Trophoblast cell (in vitro differentiated cells and primary cell): ENCODE measurements at places on chromosomes 1 and 21.

DNA sequence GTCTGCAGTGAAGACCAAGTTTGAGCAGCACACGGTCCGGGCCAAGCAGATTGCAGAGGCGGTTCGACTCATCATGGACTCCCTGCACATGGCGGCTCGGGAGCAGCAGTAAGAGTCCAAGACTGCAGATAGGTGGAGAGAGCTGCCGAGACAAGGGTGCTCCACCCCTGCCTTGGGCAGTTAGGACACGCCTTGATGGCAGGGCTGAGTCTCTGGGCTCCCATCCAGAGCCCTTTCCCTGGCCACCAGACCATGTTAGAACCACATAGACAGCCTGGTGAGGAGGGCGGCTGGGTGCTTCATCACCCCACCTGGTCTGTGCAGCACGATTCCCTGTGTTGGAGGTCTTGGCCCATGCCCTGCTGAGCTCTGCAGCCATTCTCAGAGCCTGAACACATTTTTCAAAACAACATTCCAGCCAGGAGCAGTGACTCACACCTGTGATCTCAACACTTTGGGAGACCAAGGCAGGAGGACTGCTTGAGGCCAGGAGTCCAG lies 17.3 kb upstream of the MIIP start:
- DNase-seq = peak; percentile 98

DNA sequence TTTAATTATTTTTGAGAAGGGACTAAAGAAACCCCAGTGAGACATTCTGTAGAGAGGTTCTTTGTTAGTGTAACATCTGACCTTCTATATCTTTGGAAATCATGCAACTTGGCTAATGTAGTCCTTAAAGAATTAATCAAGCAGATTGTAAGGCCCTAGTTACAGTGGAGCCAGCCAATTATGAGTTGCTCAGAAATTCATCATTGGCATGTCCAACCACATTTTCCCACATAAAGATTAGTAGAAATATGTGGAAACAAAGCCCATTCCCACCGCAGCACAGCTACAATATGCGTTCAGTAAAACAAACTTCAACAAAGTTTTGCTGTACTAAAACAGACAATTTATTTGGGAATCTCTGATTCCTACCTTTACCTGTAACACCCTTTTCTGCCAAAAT lies 27.8 kb downstream of the WNT2B start:
- DNase-seq = no peak

GRCh38 chr21:33374080-33374449 lies 29.1 kb upstream of the IFNGR2 start:
- DNase-seq = no peak

GRCh38 chr21:42047821-42048613 lies 23.1 kb upstream of the UMODL1 start:
- DNase-seq = no peak

DNA sequence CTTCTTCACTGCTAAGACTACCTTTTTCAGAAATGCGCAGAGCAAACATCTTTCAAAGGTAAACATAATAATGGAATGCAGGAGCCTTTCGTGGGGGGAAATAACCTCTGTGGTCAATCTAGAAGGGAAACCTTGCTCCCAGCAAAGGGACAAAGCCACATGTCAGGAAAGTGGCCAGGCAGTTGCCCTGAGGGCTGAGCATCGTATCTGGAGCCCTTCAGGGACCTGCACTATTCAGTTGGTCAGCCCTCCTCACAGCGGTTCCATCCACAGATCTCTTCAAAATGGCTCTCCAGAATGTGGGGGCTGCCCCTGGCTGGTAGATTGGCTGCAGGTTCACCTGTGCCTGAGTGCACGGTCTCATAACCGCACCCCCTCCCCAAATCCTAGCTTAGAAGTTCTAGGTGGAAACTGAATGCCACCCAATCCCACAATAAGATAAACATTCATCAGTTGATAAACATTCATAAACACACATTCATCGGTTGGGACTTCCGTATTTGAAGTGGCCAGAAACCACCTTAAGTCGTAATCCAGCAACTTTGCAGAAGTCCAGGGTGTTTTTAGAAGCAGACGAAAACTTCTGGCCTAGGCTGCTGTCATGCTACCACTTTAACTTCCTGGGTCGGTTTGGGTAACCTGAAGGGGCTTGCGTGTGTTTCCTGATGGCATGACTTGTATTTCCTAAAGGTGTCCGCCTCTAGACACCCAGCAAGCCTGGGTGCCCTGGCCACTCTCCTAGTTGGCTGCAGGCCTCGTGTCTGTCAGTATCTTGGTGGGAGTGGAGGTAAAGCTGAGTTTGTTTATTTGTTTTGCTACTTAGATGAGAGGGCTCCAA lies 50.5 kb downstream of the RASSF5 start:
- DNase-seq = peak; percentile 15

- DNase-seq = no peak
Observed at GRCh38 chr1:210223226-210223904, 9.2 kb upstream of the SERTAD4 start.

DNA sequence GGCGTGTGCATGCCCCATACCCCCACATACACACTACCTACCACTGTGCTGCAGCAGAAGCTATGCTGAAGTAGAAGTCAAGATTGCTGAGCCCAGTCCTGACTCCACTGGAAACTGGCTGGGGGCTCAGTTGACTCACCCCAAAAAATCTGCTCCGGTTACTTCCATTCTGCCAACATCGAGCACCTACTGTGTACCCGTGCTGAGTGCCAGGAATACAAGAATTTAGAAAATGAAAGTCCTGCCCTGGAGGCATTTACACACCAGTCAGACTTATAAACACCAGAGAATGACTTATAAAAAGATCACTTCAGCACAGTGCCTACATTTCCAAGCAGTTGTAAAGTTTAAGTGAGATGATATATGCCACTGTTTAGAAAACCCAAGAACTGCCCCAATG lies 99.1 kb downstream of the NMNAT2 start:
- no peak for DNase-seq

DNA sequence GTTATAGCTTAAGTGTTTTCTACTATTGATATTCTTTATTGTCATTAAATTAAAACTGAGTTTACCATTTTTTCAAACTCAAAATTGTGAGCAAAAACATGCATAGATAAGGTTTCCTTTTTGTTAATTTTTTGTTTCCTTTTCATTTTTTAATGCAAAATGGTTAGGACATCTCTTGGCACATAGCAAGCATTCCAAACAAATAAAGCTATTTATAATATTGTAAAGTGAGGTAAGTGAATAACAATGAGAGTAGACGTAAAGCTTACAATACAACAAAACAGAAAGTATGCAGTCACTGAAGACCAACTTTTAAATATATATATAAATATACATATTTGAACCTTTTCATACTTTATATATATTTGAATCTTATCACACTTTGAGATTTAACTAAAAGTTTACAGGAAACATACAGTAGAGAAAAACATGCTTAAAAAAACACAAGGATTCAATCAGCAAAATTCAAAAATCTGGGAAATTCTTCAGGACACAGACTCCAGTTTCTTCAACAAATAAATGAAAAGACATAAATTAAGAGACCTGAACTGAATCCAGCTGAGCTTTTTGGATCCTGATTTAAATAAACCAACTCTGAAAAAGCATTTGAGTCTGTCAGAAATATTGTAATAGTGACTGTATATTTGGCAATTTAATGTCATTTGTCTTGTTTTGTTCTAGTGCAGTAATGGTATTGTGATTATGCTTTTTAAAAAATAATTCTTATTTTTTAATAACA lies 67.5 kb upstream of the SAMSN1 start:
- no peak for DNase-seq

DNA sequence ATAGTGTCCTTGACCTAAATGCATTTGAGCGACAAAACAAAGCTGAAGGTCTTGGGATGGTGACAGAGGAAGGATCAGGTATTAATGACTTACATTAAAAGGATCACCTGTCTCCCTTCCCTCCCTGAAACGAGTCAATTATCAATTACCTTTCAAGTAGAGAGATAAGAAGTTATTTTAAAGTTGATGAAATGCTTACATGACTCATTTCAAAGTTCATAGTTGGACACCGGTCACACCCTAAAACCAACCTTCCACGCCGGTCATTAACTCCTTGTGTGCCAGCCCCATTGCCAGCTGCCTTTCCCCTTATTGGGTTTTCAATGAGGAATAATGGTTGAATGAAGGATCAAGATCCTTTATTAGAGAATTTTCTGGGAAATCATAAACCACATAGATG lies 129.8 kb downstream of the ZP4 start:
- no peak for DNase-seq

DNA sequence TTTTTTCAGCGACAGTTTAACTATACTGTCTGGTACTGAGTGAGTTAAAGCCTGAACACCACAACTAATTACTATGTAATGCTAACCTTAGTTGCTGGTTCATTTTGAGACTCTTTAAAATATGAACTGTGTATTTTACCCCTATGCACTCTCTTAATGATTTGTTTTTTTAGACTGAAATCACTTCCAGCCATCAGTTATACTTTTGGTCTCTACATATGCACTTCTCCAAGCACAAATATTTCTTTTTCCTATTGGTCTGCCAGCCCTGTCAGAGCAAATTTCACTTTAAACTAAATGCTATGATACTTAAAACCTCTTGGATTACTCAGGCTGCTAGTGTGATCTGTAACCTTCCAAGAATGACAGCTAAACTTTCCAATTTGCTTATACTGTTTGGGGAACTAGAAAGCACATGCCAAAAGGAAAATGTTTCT lies 38.1 kb upstream of the SCYL3 start:
- no peak for DNase-seq

DNA sequence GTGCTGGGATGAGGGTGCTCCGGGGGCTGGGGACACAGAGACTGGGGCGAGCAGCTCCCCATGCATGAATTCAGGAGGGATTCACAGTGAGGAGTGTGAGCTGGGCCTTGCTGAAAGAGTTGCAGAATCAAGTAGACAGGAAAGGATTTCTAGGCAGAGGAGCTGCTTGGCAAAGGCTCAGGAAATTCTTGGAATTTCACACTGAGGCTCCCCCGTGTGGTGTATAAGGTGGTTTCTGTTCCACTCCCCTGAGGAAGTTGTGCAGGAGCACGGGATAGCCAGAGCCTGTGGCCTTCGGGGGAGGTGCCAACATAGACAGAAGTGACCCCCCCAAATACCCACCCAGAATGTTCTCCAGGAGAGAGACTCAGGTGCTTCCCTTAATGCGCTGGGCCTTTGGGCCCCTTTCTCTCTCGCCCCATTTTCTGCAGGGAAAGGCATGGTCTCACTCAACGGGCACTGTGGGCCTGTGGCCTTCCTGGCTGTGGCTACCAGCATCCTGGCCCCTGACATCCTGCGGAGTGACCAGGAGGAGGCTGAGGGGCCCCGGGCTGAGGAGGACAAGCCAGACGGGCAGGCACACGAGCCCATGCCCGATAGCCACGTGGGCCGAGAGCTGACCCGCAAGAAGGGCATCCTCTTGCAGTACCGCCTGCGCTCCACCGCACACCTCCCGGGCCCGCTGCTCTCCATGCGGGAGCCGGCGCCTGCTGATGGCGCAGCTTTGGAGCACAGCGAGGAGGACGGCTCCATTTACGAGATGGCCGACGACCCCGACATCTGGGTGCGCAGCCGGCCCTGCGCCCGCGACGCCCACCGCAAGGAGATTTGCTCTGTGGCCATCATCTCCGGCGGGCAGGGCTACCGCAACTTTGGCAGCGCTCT lies 58.5 kb upstream of the ACTL8 start:
- DNase-seq = no peak

GRCh38 chr1:227323171-227323966 lies 5.1 kb upstream of the CDC42BPA start:
- DNase-seq = no peak

- peak; percentile 37 for DNase-seq
Observed at GRCh38 chr1:175887521-175887920, 144.1 kb upstream of the TNR start.

GRCh38 chr1:175369696-175370095 lies 177.1 kb upstream of the KIAA0040 start:
- DNase-seq = peak; percentile 98

DNA sequence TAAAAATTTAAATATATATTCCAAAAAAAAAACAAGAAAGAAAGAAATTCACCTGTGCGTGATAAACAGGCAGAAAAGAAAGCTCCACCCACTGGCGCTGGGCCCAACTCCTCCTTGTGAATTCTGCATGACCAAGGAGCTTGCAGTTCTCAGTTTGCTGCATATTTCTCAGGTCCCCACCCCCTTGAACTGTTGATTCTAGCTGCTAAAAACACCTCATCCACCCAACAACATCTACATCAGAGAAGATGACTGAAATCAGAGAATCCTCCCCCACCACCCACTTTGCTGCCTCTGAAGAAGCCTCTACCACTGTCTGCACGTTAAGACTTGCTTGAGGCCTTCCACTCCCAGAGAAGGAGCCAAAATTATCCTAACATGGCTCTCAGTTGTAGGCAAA lies 104.8 kb downstream of the RGS2 start:
- no peak for DNase-seq

DNA sequence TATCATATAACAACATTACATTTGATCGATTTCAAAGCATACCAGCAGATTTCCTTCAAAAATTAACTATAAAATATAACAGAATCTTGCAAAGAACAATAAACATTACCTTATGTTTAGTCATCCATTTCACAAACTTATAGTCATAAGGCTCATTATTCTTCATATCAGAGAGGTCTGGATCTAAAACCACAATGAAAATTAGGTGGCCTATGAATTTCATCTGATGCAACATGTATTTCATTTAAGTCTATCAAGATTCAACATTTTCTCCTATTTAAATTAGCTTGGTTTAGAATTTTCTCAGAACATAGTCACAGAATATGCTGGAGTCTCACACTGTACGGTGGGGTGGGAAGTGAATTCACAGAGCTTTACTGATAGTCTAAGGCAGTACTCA lies 49.2 kb downstream of the KYAT3 start:
- no peak for DNase-seq

- DNase-seq = peak; percentile 52
Observed at GRCh38 chr1:179586107-179586823, 5.4 kb upstream of the TDRD5 start.

- no peak for DNase-seq
Observed at GRCh38 chr1:91402023-91402422, 2.6 kb downstream of the HFM1 start.

DNA sequence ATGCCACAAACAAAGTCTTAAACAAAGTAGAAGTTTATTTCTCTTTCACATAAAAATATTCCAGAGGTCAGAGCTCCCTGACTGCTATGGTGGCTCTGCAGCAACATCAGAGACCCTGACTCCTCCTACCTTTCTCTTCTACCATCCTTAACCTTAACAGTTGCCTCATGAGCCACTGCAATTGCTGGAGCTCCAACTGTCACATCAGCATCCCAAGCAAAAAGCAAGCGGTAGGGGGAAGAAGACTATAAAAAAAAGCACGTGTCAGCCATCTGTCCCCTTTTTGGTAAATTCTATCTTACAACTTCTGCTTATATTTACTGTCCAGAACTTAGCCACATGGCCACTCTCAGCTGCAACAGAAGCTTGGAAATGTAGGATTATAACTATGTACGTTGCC lies 21.8 kb upstream of the H6PD start:
- no peak for DNase-seq

GRCh38 chr1:210328746-210329503 lies at the start of gene HHAT:
Gene HHAT, plus strand, starts transcription at chr1:210328902. Its CDS starts 20,074 bp downstream, at chr1:210348976.
- DNase-seq = peak; percentile 86
